ENCODE measurements at places on chromosomes 7 and 10.

- no peak for DNase-seq
Observed at GRCh38 chr7:111006691-111007090, 84.2 kb upstream of the LRRN3 start.

DNA sequence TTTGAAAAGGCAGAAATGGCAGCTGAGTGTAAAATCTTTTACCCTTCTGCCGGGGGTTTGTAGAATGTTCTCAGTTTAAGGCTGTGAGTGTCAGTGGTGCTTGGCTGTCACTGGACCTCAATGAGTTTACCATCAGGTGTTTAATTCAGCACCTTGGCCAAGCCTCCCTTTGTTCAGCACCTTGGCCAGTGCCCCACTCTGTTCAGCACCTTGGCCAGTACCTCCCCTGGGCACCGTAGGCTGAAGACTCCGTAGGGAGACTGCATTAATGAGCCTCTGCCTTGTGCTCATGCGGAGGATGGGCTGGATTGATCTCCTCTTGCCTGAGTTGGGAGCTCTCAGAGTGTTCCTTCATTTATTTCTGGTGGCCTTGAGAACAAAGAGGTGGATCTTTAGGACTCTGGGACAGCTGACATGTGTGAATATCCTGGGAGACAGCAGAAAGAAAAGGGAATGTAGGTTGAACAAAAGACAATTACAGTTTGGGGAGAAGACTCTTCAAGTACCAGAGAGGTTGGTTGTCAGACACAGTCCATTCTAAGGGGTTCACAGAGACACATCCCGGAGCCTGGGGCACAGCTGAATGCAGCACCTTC lies 1.6 kb downstream of the FAM24A start:
- no peak for DNase-seq

DNA sequence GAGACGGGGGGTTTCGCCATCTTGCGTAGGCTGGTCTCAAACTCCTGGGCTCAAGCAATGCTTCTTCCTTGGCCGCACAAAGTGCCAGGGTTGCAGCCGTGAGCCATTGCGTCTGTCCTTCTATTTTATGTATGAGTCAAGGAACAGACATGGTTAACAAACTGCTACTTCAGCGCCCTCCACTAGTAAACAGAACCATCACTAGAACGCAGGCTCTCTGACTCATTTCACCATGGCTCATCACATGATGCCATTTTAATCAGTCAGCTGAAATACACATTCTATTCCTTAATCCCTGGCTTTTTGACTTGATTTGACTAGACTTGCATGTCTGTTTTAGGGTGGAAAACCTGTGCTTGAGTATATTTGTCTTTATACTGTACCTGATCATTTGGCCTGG lies 41.3 kb downstream of the CELF2 start:
- DNase-seq = no peak

- DNase-seq = no peak
Observed at GRCh38 chr10:63171926-63172325, 38.8 kb downstream of the NRBF2 start.

- DNase-seq = no peak
Observed at GRCh38 chr10:5449227-5449626, 36.9 kb downstream of the NET1 start.

- no peak for DNase-seq
Observed at GRCh38 chr10:97095701-97096260, 90.0 kb downstream of the SLIT1 start.

GRCh38 chr10:21733710-21734109 lies 199.7 kb downstream of the MLLT10 start:
- no peak for DNase-seq

- no peak for DNase-seq
Observed at GRCh38 chr7:66586181-66586580, 42.5 kb upstream of the KCTD7 start.

- DNase-seq = no peak
Observed at GRCh38 chr7:130256704-130257103, 10.0 kb upstream of the CPA2 start.

GRCh38 chr10:123275136-123275564 lies 120.9 kb downstream of the BUB3 start:
- DNase-seq = no peak

GRCh38 chr10:114131094-114131493 lies 42.9 kb downstream of the CCDC186 start:
- no peak for DNase-seq

GRCh38 chr7:151429560-151430331 lies 10.2 kb downstream of the CRYGN start:
- peak; percentile 89 for DNase-seq

Data from DMS153 (cell line).